Left cardiac atrium (tissue), 4 donors: ENCODE measurements at places on chromosomes 3 and 15. TPM values are rescaled to one million over a fixed set of nuclear protein-coding genes. Genes with fewer than 3 reads are reported as not detected.

GRCh38 chr15:38535491-38536200 lies 29.0 kb downstream of the RASGRP1 start:
- no peak for DNase-seq

SKOR1 gene
- 0.29 TPM for total RNA-seq

CELF6 gene
- 0.86 TPM for total RNA-seq

GRCh38 chr3:3429841-3430240 lies 250.3 kb upstream of the CRBN start:
- DNase-seq: no peak

GRCh38 chr3:59256230-59256629 lies 206.4 kb upstream of the CFAP20DC start:
- DNase-seq: no peak

KLHL40 gene
- total RNA-seq: 0.86 TPM
